Endothelial cell (in vitro differentiated cells): ENCODE measurements at places on chromosomes 7 and 10.

DNA sequence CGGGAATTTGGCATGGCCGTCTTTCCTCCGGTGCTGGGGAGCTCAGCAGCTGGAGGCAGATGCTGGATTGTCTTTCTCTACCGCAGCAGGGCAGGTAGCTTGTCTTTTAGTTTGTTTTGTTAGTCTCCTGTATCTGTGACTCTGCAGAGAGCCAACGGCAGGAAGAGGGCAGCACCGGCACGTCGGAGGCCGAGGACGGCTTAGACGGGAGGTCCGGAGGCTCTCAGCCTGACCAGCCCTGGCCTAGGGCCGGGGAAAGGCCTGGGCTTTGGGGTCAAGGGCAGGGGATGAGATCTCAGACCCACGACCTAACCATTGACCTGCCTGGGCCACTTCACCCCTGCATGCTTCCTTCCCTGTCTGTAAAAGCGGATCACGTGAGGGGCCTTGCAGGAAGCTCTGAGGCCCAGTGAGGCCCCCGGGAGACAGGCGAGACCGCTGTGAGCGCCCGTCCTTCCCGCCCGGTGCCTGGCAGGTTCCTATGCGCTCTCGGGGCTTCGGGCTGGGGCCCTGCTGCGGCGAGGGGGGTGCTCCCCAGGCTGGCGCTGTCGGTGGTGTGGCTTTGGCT, 72.7 kb downstream of the LHPP start:
- peak; percentile 50 for DNase-seq

DNA sequence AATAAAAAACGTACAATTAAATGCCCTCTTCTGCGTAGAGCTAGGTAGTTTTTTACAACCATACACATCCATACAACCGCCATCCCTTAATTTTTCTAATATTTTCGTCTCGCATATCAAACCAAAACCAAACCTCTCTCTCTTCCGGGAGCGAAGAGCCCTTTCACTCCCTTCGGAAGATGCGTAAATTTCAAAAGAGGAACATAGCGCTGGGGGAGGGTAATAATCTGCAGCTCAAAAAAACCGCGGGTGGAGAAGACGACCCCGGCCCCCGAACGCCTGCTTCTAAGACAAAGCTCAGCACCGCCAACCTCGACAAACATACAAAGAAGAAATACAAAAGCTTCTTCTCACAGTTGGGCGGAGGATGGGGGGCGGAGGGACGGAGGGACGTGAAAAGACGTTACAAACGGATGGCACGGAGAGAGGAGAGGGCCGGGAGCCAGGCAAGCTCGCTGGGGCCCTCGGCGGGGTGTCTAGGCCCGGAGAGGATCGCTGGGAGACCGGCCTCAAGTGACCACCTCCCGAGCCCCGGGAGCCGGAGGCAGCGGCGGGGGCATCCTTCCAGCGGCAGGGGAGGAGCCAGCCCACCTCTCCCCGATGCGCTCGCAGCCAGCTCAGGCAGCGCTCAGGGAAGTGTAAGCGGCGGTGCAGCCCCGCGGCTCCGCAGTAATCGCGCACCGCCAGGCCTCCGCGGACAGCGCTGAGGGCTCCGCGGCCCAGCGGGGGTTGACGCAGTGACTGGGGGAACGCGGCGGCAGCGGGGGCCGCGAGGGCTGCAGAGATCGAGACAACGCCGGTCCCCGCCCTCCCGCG, 851 bp downstream of the MKRN1 start:
- DNase-seq, result peak; percentile 60

DNA sequence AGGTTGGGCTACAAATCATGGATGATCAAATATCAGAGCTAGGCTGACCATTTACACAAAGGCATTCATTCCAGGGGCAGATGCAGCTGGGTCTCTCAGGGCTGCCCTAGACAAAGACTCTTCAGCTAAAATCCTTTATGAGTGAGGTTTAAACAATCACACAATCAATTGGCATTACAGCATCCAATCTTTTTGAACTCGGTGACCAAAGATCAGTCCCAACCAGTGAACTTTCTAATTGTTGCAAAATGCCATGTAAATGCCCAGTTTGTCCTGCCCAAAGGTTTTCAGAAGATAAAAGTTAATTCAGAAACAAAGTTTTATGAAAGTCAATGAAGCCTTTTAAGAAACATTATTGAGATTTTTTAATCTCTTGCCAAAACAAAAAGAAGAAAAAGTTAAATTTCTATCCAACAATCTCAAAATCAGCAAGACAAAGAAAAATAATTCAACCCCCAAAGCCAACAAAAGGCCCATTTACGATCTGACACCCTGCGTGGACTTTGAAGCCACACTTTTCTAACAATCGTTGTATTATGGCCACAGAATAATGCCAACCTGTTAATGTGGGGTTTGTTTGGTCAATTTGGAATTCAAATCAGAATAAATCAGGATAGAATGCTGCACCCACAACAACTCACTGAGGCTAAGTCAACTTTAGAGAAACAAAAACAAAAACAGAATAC, 40.9 kb downstream of the GPR37 start:
- DNase-seq, result no peak

GRCh38 chr10:102175415-102175814, 23.2 kb downstream of the NOLC1 start:
- DNase-seq, result no peak

GRCh38 chr10:19783721-19784120, 32.5 kb upstream of the PLXDC2 start:
- DNase-seq, result no peak

- DNase-seq, result no peak
These were observed 2.2 kb downstream of the EGR2 start for GRCh38 chr10:62813981-62814380.
